Cardiac fibroblast (primary cell): ENCODE measurements at places on chromosomes 5 and 9.

DNA sequence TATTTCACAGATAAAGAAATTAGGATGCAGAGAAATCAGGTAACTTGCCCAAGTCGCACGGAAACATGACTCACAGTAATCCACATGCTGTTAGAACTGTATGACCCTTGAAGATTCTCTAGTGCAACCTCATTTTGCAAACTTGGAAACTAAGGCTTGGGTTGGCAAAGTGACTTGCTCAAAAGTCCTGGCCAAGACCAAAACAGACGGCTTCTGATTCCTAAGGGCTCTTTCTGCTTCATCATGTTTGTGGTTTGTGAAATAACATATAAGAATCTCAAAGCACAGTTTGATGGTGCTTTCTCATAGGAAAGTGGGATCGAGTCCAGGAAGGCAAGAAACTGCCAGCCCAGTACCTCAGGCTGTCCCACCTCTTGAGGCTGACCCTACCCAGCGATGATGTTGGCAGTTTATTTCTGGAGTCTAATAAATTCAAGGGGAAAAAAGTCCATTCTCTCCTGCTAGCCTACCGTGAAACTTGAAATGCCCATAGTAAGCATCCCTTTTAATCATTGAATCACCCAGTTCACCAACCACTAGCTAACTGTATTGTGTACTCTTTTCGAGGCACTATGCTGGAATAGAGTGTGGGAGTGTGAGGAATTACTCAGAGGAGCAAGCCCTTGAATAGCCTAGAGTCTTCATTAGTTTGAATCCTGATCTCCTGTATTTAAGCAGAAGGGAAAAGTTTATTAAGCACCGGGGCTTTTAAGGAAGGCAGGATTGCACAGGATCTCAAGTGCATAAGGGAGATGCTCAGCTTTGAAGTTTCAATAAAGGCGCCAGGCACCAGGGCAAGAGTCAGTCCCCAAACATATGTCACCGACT, 14.1 kb downstream of the CAPSL start:
- DNase-seq, result peak; percentile 49

GRCh38 chr5:61625681-61626621, 293.9 kb downstream of the ZSWIM6 start:
- peak; percentile 18 for DNase-seq

DNA sequence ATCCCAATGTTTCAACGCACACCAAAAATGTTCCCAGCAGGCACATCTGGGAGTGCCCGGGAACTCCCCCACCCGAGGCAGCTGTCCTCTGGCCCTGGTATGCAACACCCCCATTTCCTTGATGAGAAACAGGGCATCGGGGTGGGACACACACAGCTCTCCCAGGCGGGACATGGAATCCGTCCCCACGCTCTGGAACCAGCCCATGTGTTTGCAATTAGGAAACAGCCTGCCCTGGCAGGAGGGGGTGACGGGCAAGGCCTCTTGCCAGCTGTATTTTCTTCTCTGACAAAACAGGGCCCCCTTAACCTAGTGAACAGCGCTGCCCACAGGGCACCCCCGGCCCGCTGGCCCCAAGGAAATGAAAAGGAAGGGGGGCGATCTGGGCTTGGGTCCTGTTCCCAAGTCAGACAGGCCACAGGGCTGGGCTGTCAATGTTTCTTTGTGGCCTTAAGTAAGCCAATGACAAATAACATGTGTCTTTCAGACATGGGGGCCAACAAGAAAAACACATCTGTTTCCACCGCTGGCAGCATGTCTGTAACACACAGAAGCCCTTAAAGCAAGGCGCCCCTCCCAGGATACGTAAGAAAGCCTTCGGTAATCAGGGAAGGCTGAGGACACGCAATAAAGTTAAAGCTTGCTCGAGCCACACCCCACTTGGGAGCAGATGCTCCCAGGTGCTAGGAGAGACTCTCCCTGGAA, 125.3 kb downstream of the ROR2 start:
- peak; percentile 85 for DNase-seq

DNA sequence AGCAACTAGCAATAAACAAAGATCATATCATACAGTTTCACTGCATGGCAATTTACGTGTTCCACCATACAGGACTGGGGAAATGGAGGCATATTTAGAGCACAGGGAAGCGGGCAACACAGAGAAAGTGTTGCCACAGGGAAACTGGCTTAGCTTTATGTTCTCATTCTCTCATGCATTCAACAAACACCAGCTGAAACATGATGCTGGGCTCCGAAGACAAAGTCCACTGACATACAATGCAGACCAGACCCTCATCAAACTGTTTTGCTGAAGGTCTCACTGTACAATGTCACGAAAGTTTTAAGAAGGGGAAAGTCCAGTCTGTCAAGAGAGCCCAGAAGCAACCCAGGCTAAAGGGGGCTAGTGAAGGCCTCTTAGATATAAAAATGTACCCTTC, 115.1 kb downstream of the MAPKAP1 start:
- DNase-seq, result no peak

- DNase-seq, result no peak
Measured at GRCh38 chr5:22354956-22355355, 498.2 kb downstream of the CDH12 start.

- DNase-seq, result no peak
Measured at GRCh38 chr5:169374761-169375160, 73.8 kb upstream of the SLIT3 start.
